ENCODE measurements at places on chromosomes 2 and 18. TPM values are rescaled to one million over a fixed set of nuclear protein-coding genes. Genes with fewer than 3 reads are reported as not detected.
A peak's percentile ranks its signal among the peaks of the same experiment; 100 is the strongest.

The RTP5 gene
- not detected for total RNA-seq

The BUB1 gene
- total RNA-seq: 8.0 TPM

The KIF5C gene
- 24.3 TPM for total RNA-seq

DNA sequence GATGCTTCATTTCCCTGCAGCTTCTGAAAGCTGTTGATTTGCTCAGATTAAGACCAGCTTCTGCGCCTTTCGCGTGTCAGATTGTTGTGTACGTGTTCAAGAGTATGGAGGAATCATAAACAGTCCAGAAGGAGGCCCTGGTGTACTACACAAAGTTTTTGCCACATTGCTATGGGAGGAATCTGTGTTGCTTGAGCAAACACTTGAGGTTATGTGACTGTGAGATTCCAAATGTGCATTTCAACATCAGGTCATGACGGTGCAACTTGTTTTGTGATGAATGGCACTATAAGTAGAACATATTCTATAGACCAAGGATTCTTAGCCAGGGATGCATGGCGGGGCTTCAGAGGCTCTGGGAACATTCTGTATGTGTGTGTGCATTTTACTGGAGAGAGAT, 35.0 kb downstream of the SRSF7 start:
- H3K4me3 ChIP-seq: no peak overlapping the region
- peaks cover 12% of the 10 kb centered on the region for H3K4me1 ChIP-seq
- no peaks in the 10 kb centered on the region for H3K36me3 ChIP-seq
- H3K27me3 ChIP-seq: no peaks in the 10 kb centered on the region

GRCh38 chr2:190468814-190469569, 60.8 kb downstream of the MFSD6 start:
- H3K36me3 ChIP-seq: no peaks in the 10 kb centered on the region
- peaks cover 12% of the 10 kb centered on the region for H3K4me1 ChIP-seq
- peak overlapping the region; percentile 33 for H3K27ac ChIP-seq
